Stimulated activated CD4-positive, alpha-beta T cell treated with anti-CD3 and anti-CD28 coated beads, Interleukin-2, amount 100 ng/mL, for 24 hours (primary cell): ENCODE measurements at places on chromosomes 3 and 15.

- DNase-seq, result no peak
Measured at GRCh38 chr3:149615731-149616221, 42.0 kb downstream of the WWTR1 start.

- DNase-seq, result no peak
Measured at GRCh38 chr3:41307065-41307464, 107.8 kb downstream of the CTNNB1 start.

DNA sequence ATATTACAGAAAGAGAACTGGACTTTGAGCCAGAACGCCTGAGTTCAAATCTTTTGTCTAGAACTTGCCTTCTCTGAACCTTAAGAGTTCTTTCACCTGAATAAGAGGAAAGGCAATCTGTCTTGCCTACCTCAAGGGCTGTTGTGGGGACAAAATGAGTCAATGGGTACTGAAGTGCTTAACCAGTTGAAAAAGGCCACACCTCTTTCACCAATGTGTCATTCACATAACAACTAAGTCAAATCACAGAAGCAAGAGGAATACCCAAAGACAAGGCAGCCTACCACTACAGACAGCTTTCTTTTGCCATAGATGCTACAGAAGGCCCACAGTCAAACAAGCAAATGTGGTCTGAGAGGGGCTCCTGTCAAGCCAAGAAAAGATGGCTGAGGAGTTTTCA is 39.7 kb downstream of the NBEAL2 start:
- DNase-seq, result no peak

DNA sequence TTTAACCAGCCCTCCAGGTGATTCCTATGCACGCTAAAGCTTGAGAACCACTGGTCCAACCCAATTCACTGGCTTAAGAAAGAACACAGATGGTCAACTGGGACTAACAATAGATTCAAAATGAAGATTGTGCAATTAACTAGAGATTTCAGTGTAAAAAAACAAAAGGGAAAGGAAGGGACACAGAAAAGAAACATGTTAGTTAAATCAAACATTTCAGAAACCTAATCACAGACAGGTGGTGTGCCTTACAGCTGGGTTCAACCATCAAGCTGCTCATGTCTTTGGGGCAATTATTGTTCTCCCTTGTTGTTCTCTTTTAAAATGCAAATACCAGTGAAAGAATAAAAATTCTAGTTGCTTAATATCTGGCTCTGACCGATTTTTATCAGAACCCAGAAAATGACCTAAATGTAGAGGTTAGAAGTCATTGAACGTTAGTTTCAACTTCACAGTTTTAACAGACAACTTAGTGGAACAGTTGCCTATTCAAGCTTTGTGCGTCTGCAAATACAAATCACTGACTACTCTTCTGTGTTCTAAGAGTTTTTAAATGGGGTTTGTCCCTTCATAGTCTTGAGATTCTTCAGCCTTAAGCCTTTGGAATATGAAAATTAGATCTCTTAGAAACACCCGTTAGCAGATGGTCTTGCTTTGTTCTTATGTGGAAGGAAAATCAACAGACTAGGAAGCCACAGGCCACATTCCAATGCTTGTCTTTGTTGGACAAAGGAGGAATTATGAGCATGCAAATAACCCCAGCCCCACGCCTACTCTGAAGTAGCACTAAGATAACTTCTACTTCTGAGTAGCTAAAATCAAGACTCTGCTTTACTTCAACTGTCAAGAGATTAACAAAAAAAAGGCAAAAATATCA is 223.4 kb downstream of the ATP8B4 start:
- DNase-seq, result no peak

- DNase-seq, result no peak
Measured at GRCh38 chr3:56833536-56833935, 31.8 kb upstream of the ARHGEF3 start.

DNA sequence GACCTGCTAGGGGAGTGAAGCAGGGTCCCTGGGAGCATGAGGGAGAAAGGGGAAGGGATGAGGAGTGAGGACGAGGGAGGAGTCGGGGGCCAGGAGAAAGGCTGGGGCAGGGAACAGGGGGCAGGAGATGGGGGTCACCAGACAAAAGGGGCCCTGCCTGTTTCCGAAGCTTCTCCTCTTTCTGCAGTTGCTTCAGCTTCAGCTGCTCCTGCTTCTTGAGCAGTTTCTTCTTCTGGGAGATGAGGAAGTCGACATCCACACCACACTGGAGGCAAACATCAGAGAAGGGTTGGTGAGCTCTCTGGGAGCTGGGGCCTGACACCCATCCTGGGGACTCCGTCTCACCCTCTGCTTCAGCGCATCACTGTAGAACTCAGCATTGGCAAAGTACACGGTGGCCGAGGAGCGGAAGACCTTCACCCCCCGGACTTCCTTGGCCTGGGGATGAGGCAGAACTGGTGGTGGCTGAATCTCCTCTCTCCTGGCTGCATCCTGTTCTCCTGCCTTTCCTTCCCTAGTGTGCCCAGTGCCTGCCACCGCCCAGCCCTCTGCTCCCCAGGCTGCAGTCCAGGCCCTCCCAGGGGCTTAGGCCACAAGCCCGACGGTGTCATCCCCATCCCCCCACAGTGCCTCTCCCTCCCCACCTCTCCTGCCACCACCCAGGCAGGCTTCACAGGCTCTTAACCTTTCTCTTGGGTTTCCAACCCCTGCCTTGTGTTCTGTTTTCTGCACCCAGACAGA is 6.8 kb downstream of the SLC26A6 start:
- no peak for DNase-seq

GRCh38 chr3:158314426-158315357 is 204.8 kb downstream of the RSRC1 start:
- no peak for DNase-seq

- DNase-seq, result no peak
Measured at GRCh38 chr3:87390821-87391220, 114.4 kb upstream of the POU1F1 start.

- DNase-seq, result no peak
Measured at GRCh38 chr3:191461113-191461595, at the start of gene PYDC2. PYDC2 (plus strand) TSS chr3:191461163; CDS start chr3:191461163, 0 bp downstream.

GRCh38 chr15:71807125-71807629 is 3.2 kb upstream of the NR2E3 start:
- DNase-seq, result no peak

DNA sequence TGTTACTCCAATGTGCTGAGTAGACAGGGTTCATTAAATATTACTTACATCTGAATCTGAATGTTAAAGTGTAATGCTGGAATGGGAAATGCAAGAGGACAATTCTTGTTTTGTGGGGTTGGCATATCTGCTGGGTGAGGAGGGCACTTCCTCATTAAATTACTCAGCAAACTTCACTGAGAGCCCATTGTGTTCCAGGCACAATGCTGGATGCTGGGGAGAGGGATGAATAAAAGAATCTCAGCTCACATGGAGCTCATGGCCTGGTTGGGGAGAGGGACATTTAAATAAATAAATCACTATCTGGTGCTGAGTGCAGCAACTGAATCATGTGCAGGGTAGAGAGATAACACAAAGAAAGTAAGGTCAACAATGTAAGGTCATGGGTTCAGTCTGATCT is 199.2 kb upstream of the CFAP20DC start:
- DNase-seq, result no peak

- no peak for DNase-seq
Measured at GRCh38 chr3:27059489-27059888, 309.7 kb downstream of the NEK10 start.

DNA sequence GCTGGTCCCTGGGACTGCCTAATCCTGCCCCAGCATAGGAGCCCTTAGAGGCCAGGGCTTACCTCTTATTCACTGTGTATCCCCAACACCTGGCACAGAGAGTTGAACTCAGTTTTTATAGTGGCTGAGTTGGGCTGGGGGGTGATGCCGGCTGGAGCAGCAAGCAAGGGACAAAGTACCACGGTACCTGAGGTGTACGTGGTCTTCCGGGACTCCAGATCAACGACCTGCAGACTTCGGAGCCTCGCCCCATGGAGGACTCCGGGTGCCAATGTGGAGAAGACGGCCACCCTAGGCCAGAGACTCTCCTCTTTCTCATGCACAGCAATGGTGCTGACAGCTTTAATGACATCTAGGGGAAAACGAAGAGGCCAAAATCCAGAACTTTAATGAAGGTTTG is 8.1 kb downstream of the WDR73 start:
- no peak for DNase-seq

DNA sequence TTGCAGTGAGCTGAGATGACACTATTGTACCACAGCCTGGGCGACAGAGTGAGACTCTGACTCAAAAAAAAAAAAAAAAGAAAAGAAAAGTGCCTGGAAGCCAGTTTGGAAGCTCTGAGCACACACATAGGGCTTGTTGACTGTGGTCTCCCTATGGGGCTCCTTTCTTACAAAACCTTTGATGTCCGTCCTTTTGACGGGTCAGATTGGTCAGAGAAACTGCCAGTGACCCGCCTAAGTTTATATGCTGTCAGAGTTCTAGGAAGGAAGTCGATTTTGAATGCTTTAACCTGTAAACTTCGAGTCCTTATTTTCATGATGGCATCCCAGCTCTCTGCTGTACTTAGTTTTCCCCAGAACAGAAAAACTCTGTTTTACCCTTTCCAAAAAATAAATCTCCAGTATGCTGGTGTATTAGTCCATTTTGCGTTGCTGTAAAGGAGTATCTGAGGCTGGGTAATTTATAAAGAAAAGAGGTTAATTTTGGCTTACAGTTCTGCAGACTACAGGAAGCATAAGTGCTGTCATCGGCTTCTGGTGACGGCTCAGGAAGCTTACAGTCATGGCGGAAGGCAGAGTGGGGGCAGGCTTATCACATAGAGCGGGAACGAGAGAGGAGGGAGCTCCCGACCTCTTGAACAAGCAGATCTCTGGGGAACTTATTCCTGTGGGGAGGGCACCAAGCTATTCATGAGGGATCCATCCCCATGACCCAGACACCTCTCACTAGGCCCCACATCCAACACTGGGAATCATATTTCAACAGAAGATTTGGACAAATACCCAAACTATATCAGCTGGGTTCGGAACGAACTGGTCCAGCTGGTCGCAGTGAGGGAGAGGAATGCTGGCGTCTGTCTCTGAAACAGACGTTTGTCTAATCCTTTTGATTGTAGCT is 72.3 kb downstream of the LMLN start:
- DNase-seq, result no peak

DNA sequence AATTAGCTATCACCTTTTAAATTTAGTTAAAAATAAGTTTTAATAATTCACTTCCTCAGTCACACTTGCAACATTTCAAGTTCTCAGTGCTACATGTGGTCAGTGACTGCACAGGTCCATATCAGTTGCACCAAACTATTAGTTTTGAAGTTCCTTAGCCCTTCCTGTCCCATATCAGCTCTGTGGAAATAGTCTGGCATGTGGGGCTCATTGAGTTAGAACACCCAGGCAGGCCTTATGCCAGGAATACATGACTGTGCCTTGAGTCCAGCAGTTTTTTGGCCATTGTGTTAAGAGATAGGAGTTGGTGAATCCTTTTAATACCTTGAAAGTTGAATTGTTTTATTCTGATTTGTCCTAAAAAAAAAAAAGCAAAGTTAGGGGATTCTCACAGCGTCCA is 153.7 kb upstream of the BFSP2 start:
- DNase-seq, result no peak

DNA sequence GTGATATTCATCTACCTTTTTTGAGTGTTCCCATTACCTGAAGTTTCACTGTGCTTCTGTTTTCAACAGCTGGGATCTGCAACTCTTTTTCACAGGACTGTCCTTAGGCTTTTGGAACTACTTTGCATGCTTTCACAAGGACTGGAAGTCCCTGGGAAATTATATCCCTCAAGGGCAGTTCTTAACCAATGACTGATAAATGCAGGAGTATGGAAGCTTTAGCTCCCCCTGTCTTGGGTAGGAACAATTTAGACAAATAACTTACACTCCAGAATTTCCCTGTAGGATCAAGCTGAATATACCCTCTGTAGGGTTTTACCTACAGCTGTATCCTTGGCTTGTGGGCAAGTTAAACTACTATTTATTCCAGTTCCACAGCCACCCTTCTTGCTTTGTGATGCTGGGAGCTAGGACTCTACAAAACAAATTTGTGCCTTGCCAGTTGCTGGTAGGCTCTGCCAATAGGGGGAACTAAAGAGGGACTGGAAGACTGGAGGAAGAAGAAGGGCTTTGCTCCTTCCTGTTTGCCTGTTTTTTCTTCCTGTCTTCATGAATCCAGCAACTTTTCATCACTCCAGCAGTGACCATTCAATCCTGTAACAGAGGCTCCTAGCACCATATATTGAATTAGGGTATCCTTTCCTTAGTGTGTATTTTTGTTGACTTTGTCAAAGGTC is 6.8 kb upstream of the ZNF280D start:
- no peak for DNase-seq

DNA sequence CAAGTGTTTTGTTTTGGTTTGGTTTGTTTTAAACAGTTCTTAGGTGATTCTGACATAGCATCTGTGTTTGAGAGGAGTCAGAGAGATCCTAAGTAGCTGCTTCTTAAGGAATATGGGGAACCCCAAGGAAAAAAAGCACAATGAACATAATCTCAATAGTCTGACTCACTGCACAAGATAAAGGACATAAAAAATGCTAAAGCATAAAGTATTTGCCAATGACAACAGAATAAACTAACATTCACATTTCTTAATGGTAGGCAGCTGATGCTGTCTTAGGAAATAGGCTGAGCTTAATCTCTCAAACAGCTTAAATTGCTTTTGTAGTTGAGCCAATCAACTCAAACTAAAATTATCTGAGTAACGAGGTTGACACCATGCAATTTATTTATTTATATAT is 2.9 kb downstream of the NCEH1 start:
- DNase-seq, result no peak

GRCh38 chr3:172341482-172342059 is 106.7 kb downstream of the GHSR start:
- no peak for DNase-seq

- DNase-seq, result no peak
Measured at GRCh38 chr15:41394924-41395323, 7.4 kb downstream of the NDUFAF1 start.

- no peak for DNase-seq
Measured at GRCh38 chr3:9388142-9388541, 9.3 kb upstream of the SETD5 start.

DNA sequence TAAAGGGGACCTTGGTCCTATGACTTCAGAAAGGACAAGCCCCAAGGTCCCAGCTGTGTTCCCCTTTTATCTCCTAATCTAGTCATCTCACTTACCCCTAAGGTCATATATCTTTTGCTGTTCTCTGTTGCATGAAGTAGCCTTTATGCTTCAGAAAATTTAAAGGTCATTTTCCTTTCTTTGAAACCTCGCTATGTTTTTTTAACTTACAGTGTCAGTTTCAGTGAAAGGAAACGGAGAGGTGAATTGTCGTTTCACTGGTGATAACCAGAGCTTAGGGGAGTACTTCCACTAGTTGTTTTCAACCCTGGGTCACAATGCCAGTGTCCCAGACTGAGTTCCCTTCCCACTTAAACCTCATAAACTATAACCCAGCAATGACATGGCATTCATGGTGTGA is 357.4 kb downstream of the GAP43 start:
- DNase-seq, result no peak
